NCI-H1436 (cell line): ENCODE measurements at places on chromosomes 5 and 9.

DNA sequence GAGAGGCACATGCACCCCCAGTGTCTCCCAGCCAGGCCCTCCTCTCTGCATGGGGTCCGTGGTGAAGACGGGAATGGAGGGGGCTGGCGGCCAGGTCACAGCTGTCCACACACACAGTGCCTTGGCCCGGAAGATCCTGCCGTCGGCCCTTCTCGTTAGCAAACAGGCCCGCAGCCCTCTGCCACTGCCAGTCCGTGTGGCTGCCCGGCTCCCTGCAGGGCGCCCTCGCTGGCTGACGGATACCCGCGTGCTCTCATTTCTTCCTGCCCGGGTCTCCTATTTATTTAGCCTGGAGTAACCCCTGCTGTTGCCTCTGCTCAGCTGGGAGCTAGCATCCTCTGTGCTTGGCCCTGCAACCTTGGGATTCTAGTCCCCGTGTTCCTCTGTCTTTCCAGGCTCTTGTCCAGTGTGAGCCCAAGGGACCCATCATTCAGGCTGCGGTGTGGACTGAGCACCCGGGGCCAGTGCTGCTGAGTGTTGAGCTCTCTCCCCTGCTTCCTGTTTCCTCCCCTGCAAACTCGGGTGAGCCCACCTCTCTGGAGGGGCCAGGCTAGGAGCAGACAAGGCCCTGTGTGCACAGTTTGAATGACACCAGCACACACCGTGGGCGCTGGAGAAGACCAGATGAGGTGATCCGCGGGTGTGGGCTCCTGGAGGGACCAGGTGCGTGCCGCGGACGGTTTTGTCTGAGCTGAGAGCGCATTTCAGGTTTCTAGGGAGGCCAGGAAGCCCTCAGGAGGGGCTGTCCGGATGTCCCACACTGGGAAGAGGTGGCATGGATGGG is 14.6 kb upstream of the RNU6ATAC start:
- DNase-seq, result no peak

GRCh38 chr9:126407114-126407870 is 80.7 kb downstream of the MVB12B start:
- DNase-seq, result no peak

GRCh38 chr5:33671700-33672291 is 220.0 kb downstream of the ADAMTS12 start:
- no peak for DNase-seq

DNA sequence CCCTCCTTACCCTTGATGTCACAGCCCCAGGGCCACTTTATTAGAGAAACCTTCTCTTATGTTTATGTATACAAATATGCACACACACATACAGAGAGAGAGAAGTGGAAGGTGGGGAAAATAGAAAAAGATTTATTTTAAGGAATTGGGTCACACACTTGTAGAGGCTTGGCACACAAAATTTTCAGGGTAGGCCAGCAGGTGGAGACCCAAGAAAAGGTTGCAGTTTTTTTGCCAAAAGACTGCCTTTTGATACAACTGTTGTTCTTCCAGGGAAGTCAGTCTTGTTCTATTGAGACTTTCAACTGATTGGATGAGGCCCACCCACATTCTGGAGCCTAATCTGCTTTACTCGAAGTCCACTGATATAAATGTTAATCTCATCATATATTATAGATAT is 131.1 kb upstream of the PPP1R2B start:
- DNase-seq, result no peak

DNA sequence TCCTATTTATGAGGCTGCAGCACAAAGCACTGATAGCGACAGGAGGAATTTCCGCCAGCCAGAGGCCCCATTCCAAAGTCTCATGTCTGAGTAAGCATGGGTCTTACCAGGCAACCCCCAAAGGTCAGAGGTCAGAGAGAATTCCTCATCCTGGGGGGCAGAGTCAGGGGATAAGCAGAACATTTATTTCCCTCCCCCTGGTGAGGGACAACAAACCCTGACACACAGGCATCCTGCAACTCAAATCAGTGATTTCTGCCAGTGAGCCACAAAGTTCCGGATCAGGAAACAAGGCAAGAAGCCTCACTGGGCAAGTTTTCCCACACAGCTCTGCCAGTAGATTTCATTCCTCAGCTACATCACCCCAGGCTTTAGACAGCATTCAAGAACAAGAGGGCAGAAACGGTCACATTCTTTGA is 37.0 kb downstream of the ADAMTS12 start:
- no peak for DNase-seq
